ENCODE measurements at places on chromosomes 6 and 20. TPM values are rescaled to one million over a fixed set of nuclear protein-coding genes. Genes with fewer than 3 reads are reported as not detected.

IL17A gene
- total RNA-seq = not detected

GRCh38 chr6:134057478-134057877 lies 5.1 kb upstream of the SLC2A12 start:
- DNase-seq = no peak

ZBTB46 gene
- 18.7 TPM for total RNA-seq

DNA sequence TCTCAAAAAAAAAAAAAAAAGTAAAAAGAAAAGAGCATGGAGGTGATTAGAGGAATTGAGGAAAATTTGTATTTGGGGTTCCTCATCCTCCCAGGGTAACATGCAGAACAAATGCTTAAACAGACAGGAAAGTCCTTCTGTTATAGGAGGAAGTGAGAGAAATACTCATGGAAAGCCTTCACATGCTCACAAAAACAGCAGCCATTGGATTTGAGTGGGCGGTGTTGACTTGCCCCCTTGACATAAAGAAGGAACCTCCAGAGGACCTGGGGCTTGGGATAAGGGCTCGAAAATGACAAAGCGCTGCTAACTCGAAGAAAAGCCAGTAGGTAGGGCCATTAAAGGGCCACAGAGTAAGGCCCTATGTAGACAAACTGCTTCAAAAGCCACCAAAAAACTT lies 17.5 kb upstream of the SAMHD1 start:
- DNase-seq = no peak

KIAA1755 gene
- total RNA-seq = 5.1 TPM

TRIM38 gene
- total RNA-seq = 12.1 TPM

GPX6 gene
- total RNA-seq = not detected

- DNase-seq = no peak
These were observed 212.5 kb downstream of the C6orf118 start for GRCh38 chr6:165096868-165097267.

DNA sequence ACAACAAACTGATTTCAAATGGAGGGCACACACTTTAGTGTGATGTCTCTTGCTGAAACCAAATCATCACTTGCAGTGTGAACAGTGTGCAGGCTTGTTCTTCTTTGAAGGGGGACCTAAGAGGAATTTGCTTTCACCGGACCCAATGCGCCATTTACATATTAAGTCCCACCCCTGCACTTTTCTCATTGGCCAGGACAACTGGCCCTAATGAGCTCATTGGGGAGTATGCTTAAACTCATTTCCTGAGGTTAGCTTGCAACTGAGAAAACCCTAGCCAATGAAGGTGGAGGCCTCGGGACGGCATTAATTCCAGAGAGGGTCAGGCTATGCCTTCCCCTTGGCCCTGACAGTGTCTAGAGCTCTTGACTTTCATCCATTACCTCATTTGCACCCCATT lies 58.7 kb downstream of the VEGFA start:
- DNase-seq = no peak

- no peak for DNase-seq
These were observed 67.3 kb downstream of the PREX1 start for GRCh38 chr20:48760403-48760983.

GRCh38 chr6:99308788-99309187 lies 40.7 kb downstream of the FAXC start:
- DNase-seq = no peak

DNA sequence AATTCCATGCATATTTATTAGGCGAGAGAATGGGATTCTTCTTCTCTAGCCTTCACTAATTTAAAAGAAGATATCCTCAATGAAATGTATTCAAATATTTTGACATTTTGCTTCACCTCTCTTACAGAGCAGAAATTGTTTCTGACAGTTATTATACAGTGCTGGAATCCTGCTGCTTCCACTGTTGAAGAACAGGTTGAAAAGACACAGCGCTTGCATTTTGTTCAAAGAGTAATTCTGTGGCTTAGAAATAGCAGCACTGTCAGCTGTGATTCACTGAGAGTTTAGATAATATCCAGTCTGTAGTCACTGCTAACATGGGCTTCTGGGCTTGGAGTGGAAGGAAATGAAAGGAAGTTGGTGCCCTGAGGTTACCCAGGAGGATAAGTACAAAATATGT lies 117.1 kb upstream of the FBXL4 start:
- DNase-seq = no peak

GRCh38 chr6:100952006-100952405 lies 70.9 kb upstream of the ASCC3 start:
- no peak for DNase-seq

DNA sequence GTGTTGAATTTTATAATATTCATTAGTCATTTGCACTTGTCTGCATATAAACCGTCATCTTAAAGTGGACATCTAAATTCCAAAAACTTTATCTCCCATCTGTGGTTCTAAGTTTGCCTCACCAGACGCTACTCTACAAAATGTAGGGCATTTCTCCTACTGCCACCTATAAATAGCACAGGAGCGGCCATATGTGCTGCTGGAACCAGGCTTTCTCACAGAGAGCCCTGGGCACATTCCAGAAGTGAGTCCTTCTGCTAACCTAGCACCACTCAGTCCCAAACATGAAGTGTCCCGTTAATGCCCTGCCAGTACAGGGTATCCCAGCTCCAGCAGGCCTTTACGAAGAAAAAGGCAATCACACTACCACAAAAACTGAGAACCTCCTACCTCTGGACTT lies 153.7 kb downstream of the TMEM242 start:
- no peak for DNase-seq

- no peak for DNase-seq
These were observed 68.7 kb upstream of the KCNG1 start for GRCh38 chr20:51091406-51092195.

DNA sequence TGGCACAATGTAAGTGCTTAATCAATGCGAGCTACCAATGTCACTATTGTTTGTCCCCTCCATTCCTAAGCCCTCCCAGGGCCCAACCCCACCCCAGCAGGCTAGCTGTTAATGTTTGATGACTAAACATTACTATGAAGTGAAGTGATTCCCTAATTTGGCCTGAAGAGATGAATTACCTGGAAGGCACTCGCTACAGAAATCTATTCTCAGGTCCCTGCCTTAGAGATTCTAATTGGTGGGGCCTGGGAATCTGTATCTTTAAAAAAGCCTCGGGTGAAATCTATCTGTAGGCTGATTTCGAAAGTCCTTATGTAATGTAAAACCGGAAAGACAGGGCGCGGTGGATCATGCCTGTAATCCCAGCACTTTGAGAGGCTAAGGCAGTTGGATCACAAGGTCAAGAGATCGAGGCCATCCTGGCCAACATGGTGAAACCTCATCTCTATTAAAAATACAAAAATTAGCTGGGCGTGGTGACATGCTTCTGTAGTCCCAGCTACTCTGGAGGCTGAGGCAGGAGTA lies 16.9 kb upstream of the SNAI1 start:
- no peak for DNase-seq

DNA sequence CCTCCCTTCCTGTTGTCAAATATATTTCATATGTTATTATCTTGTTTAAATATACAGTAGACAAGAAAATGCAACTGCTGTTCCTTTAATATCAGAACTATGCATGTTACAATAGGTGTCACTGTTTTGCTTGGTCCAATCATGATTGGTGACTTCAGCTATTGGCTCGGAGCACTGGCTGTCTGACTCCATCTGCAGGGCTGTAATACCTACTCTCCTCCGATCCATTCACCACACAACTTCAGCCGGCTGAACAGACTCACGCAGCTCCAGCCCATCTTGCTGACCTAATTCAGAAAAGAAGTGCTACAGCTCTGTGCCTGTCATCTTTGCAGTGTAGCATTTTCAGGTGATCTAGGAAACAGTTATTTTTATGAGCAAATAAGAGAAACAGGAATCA lies at the start of gene BTBD3:
Gene BTBD3, plus strand, starts transcription at position 231 of the 400 bp plus-strand sequence. CDS start 383 bp downstream, outside the sequence.
- peak; percentile 38 for DNase-seq

DNA sequence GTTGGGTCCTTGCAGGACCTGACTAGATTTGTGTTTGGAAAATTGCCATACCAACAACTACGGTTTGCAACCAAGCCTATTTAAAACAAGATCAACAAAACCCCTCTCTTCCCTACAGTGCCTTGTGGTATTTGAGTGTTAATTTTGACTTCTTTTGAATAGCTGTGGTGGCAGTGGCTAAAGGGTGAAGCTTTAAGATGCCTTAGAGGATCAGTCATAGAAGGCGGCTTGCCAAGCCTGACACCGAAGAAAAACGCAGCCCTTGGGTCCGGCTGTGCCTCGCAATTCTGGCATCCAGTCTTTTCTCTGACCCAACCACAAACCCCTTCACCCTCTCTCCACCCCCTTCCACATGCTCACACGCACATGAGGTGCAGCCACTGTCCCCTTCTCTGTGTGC lies 32.6 kb downstream of the BMP6 start:
- no peak for DNase-seq

- DNase-seq = peak; percentile 19
These were observed 937.4 kb upstream of the GJE1 start for GRCh38 chr6:141195251-141195832.

ERVFRD-1 gene
- total RNA-seq = not detected

DNA sequence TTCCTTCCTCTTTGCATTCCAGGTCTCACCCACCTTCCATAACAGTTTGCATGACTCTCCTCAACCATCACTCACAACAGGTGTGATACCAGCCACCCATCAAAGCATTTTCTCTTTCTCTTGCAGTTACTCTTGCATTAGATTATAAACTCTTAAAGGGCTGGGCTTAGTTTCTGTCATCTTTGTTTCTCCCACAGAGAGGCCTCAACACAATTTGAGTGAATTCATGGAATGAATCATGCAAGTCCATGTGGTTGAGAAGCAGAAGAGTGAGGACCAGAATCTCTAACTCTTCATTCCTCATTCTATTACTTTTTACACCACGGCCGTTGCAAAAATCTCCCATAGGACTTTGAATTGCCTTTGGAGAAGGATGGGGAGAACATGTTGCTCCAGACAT lies 31.4 kb downstream of the OGFRL1 start:
- DNase-seq = no peak

ABCC10 gene
- total RNA-seq = 19.9 TPM

DNA sequence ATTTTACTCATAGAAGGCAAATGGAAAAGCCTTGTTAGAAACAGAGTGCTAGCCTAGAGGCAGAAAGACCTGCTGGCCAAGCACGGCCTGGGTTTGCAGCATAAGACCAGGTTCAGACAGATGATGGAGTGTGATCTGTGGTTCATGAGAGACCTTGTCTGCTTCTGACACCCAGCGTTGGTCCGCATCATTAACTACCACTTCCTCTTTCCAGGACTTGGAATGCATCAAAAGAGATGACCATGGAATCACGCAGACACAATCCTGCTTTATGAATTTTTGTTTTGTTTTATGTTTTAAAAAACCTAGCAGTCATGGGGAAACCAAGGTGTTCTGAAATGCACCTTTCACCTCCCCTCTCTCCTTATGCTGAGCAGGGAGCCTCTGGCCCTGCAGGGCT lies 76.8 kb upstream of the SYNDIG1 start:
- DNase-seq = no peak

DNA sequence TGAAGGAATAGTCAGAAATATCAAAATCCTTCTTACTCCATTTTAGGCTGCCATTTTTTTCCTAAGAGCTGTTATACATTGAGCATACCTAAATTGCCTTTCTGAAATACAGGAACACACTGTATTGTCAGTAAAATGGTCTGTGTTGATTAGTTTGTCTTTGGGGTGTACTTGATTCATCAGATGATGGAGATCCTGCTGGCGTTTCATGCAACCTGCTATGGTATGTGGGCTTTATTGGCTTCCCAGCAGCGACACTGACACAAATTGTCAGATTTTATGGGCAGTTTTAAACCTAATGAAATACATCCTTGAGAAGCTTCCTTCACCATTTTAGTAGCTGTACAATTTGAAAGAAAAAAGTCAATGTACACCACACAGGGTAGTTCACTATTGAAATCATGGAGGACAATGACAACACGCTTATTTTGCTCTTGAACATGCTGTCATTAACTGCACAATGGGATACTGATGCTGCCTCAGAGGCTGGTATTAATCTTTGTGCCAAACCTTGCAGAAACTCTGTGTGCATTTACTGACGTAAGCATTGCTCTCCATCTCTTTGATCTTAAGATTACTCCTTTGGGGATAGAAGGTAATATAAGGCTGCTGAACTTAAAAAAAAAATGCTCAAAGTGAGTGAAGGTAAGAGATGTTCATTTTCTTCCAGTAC lies 124.9 kb downstream of the LAMA2 start:
- DNase-seq = no peak

IL22RA2 gene
- total RNA-seq = 0.15 TPM

DNA sequence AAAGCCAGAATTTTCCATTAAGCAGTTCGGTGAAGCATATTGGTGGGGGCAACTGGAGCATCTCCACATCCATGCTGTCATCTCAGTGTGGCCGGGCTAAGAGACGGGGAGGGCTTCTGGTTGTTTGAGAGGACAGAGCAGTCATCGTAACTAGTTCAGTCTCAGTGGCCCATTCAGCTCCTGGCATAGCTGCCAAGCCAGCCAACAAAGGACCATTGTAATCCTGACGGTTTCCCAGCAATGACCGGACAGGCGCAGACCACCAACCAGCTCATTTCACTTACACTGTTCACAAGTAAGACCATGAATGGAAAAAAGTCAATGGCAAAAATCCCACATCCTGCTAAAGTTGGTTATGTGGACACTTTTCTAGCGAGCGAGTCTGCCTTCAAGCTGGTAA lies 14.9 kb upstream of the HDDC2 start:
- no peak for DNase-seq

GABRR1 gene
- total RNA-seq = not detected

- DNase-seq = no peak
These were observed 41.6 kb upstream of the TFAP2C start for GRCh38 chr20:56587307-56588041.

F13A1 gene
- 53.3 TPM for total RNA-seq

TRAPPC3L gene
- not detected for total RNA-seq

EPPIN gene
- total RNA-seq = not detected

GLP1R gene
- 0.73 TPM for total RNA-seq

- DNase-seq = no peak
These were observed 24.5 kb upstream of the TCP11 start for GRCh38 chr6:35165630-35166071.

DNA sequence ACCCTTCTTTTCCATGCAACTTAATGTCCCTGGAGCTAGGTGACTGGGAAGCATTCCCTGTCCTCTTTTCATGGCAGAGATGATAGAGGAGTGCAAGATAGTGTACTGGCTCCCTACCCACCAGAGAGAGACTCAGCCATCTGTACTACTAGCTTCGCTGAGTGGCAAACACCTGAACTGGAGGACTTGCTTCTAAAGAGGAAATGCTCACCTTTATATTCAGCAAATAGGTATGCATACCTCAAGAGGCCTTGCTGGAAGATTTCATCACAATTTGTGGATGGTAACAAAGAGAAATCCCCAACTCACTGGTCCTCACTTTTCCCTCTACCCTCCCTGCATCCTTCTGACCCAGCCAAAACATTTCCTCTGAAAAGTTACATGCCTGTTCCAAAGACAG lies 124.1 kb downstream of the FOXA2 start:
- no peak for DNase-seq

ID4 gene
- total RNA-seq = 92.9 TPM
